Activated CD4-positive, CD25-positive, alpha-beta regulatory T cell (primary cell): ENCODE measurements at places on chromosomes 2 and 18.

DNA sequence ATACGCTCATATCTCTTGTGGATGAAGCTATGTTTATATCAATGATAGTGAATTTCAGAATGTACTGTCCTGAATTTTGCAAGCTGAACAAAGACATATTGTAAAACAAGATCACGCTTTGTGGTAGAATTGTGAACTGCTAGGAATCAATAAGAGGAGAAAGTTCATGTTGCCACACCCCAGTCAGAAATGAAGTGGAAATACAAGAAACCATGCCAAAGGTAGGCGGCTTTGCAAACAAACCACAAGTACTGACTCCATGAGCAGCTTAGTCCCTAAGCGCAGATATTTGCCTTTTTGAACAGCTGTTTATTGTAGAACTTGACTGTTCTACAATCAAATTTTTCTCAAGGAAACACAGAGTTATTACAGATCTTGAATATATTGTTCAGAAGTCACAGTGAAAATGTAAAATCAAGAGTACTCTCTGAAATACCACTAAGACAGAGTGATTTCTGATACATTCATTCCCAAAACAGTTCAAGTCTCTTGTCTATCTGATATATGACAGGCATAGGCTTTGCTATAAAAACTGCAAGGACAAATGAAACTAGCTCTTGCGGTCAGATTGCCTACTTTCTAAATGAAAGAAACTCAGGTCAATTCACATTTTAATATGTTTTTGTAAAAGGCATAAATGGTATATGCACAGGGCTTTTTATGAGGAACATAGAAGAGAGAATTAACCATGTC lies 120.9 kb upstream of the CDH19 start:
- no peak for DNase-seq

DNA sequence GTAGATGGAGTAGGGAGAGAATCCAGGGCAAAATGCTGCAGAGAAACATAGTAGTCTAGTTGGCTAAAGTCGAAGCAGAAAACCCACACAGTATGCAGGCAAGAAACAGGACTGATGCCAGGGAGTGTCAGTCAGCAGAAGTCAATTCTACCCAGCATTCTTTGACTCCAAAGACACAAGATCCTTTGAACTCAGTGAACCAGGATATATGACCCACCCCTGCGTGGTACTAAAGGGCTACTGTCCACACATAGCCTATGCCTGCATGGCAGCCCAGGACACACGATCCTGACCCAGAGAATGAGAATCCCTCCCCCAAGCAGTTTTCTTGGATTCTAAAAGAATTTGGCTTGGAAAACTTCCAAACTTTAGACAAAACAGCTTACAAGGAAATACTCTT lies 42.5 kb downstream of the ALK start:
- no peak for DNase-seq

GRCh38 chr18:22168360-22168921 lies 948 bp upstream of the GATA6 start:
- DNase-seq: no peak

DNA sequence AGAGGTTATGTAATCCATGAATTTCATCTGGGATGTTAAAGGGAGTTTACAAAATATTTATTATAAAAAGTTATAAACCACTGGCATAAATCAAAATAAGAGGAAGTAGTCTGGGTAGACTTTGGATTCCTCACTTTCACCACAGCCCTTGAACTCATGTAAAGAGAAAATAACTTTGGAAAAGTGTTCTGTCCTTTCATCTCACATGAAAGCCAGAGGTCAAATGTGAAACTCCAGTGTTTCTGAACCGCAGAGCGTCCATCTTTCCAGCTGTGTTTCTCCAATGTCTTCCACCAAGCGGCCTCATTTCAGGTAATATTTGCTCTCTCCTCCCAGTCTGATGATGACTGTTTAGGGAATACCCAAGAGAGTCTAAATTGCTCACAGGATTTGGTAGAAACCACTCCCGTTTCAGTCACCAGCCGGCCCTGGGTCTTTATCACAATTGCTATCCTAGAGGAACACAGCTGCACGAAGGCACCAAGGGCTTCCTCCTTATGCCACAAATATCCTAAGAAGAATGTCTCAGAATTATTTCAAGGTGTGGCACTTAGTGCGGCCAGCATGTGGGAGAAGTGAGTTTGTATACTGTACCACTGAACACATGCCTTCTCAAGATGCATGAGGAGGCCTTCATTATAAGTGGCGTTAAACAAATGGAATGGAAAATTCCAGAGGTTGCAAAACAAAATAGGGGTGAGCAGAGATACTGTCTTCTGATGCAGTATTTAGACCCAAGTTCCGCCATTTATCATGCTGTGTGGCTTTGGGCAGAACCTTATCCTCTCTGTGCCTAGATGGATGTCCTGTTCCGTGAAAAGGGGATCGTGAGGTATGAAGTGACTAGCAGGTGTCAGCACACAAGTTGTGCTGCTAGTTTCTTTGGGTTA lies 63.8 kb downstream of the ACTR2 start:
- DNase-seq: no peak

DNA sequence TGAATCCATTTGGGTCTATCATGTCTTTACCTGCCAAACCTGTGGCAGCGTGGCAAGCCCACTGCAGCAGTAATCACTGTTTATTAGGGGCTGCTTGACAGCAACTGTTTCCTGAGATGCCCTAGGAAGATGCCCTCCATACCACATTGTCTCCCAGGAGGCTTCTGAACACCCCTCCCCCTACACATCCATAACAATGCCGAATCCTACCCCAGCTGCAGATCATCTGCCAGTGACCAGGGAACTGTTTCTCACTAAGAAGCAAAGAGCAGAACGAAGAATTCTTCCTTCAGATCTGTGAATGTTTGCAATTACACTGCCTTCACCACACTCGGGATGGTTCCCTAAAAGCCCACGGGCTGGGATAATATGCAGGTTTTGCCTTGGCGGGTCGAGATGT lies 127.8 kb downstream of the VIT start:
- DNase-seq: no peak

DNA sequence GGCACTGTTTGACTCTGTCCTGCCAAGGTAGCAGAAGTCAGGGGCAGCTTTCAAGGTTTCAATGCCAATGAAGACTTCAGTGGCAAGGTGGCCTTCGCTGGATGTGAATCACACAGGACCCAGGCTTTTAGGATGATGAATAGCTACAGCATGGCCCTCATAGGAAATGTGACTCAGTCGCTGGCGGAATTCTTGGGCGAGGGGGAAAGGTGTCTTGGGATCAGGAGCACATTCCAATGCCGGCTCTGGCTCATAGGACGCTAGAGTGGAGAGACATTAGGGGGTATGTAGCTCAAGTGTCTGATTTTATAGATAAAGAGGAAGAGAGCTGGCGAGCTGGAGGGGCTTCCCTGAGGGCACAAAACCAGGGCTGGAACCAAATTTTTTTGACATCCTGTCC lies 68.6 kb downstream of the SMIM21 start:
- DNase-seq: no peak

GRCh38 chr2:13240061-13240460 lies 523.3 kb downstream of the TRIB2 start:
- DNase-seq: no peak

GRCh38 chr2:75600461-75601011 lies 39.8 kb upstream of the EVA1A start:
- no peak for DNase-seq

GRCh38 chr2:9264301-9264700 lies 57.7 kb downstream of the ASAP2 start:
- DNase-seq: no peak

DNA sequence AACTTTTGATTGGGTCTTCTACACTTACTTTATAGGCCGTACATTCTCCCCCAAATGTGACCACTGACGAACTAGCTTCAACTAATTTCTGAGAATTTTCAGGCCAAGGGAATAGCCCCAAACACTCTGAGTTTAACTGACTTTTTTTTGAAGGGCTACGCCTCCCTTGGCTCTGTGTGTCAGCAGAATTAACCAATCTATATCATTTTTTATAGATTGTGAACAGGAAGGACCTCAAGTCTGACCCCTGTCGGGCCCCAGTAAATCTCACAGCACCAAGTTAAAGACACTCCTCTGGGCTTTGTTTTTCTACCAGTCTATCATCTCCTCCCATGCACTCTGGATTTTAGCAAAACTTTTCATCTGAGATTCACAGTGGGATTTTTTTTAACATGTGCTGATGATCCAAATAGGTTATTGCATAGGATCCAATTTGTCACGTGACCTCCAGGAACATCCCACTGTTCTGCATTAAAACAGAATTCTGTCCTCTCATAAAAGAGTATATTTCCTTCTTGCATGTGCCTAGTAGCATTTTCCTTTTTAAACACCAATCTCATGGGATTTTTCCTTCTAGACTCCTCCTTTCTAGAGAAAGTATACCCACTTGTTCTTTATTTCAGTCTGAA lies 307.1 kb downstream of the OSR1 start:
- DNase-seq: no peak
